ENCODE measurements at places on chromosomes 5 and 9.

DNA sequence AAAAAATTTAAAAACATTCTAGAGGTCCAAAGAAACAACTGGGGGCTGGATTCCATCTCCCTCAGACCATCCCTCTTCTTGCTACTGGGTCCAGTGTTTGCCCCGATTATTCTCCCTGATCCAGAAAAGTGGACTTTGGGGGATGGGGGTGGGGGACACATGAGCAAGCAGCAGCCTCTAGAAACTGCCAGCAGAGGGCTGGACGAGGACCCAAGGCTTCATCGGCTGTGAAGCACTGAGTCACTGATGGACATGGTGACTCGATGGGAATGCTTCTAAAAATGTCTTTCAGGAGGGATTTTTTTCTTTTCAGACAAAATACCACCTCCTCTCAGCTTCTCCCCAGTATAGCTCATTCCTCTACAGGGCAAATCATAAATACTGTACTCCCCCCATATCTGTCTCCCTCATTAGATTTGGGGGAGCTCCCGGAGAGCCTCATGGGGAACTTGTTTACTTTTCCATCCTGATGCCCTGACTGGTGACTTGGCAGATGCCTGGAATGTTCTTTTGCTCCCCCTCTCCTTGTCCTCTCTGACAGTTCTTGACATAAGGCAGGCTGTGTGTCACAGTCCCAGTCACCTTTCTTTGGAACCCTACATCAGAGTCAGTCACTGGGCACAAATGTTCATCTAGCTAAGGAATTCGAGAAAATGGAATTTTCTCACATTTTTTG, 67.2 kb upstream of the STC2 start:
- DNase-seq, result no peak

GRCh38 chr9:25537808-25538207, 140.4 kb downstream of the TUSC1 start:
- DNase-seq, result no peak

DNA sequence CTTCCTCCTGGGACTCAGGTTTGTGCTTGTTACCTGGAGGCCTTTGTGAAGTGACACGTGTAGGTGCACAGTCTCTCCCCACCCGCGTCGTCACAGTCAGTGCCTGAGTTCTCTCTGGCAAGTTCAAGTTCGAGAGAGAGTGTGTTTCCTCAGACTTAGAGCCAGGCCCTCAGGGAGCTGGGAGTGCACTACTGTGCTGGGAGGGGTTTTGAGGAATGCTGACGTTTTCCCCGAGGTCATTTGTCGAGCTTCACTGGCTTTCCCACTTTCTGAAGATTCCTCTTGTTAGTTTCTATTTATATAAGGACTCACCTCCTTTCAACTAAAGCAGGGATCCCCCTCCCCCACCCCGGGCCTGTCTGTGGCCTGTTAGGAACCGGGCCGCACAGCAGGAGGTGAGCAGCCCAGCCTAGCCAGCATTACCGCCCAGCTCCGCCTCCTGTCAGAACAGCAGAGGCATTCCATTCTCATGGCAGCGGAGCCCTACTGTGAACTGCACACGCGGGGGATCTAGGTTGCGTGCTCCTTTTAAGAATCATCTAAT, 209.2 kb downstream of the DIRAS2 start:
- DNase-seq, result no peak

DNA sequence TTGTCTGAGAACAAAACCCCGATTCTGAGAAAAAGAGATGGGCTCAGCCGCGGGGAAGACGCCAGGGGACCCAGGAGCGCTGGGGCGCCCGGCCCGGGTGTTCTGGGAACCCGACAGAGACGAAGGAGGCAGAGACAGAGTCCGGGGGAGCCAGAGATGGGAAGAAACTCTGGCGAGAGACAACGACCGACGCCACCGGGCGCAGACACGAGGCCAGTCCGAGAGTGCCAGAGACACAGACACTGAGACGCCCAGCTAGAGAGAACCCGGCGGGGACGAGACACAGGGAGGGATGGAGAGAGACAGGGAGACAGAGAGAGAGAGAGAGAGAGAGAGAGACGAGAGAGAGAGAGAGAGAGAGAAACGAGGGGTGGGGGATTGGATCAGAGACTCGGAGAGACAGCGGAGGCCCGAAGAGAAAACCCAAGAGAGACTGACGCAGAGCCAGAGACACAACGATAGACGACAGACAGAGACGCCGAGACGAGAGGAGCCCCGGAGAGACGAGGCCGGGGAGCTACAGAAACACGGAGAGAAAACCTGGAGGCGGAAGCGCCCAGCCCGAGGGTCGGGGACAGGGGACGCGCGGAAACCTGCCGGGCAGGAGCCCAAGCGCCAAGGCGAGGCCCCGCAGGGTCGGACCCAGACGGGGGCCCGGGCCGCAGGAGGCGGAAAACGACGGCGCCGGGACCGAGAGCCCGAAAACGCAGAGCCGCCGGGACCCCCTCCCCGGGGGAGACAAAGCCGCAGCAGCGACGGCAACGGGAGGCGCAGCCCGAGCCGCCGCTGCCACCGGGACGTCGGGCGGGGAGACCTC, 3.3 kb downstream of the NR5A1 start:
- no peak for DNase-seq

DNA sequence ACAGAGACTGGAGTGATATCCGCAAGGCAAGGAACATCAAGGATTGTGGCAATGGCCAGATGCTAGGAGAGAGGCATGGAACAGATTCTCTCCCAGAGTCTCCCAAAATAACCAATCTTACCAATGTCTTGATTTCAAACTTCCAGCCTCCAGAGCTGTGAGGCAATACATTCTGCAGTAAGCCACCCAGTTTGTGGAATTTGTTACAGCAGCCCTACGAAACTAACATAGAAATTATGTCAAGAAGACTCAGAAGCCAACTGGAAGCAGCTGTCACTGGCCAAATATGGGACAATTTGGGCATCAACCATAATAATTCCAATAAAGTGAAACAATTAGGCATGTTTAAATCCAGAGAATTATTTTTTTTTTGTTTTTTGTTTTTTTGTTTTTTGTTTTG, 271.1 kb downstream of the NDUFS4 start:
- no peak for DNase-seq

DNA sequence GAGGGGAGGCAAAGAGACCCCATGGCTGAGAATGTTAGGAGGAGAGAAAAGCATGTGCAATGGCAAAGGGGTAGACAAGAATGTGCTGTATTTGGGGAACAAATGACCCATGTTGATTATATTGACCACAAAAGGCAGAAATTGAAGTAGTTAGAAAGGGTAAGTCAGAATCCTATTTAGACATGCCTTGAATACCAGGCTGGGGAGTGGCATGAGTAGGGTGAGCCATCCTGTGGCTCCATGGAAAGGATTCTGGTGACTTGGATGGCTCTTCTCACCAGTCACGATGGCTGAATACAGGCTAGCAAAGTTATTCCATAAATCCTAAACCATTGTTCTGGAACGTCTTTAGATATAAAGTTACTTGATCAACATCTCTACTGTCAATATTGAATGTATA, 73.4 kb upstream of the MEF2C start:
- no peak for DNase-seq

DNA sequence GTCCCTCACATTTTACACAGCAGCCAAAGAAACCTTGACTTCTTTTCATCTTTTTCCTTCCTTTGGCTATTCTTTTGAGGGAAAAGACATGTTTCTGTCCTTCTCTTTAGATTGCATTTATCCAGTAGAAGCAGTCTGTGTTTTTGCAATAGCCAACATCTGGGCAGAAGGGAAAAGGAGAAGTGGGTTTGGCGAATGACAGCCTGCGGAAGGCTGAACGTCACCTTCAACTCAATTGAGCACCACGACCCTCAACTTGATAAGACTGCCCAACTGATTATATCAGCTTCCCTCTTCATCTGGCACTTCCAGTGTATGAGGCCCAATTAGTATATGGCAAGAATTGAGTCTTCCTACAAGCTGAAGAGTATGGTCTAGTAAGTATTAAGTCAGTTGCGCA, 1997.6 kb upstream of the WWC1 start:
- DNase-seq, result no peak

- DNase-seq, result no peak
Measured at GRCh38 chr5:72815580-72816283, 729 bp upstream of the TNPO1 start.

DNA sequence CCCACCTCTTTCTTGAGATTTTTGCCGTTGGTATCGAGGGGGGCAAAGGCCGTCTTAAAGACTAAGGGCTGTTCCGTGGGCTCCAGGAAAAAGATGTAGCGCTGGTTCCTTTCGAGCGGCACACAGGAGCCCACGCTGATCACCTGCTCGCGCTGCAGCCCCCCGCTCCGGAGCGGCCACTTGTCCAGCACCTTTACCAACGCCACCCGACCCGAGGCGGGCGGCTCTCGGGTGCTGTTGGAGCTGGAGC, 781 bp downstream of the NRG2 start:
- no peak for DNase-seq

- DNase-seq, result no peak
Measured at GRCh38 chr9:104740621-104741020, 6.9 kb upstream of the NIPSNAP3A start.

- DNase-seq, result no peak
Measured at GRCh38 chr9:21904776-21905175, 89.4 kb downstream of the CDKN2A start.

- no peak for DNase-seq
Measured at GRCh38 chr9:570187-570586, 271.3 kb upstream of the DMRT1 start.

GRCh38 chr9:108386032-108386431, 469.8 kb downstream of the ACTL7B start:
- no peak for DNase-seq

- no peak for DNase-seq
Measured at GRCh38 chr5:14265570-14265969, 122.4 kb downstream of the TRIO start.

DNA sequence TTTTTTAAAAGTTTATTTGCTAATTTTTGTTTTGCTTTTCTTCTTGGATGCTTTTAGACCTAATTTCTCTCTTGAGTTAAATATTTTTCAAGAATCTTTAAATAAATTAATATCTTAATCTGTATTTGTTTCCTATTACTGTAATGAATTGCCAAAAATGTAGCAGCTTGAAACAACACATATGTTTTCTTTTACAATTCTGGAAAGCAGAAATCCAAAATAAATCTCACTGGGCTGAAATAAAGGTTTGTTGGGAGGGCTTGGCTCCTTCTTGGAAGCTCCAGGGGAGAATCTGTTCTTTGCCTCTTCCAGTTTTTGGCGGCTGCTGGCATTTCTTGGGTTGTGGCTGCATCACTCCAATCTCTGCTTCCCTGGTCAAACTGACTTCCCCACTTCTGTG, 658.1 kb upstream of the ARRDC3 start:
- DNase-seq, result no peak

- no peak for DNase-seq
Measured at GRCh38 chr9:36457836-36458429, 57.9 kb upstream of the RNF38 start.

- no peak for DNase-seq
Measured at GRCh38 chr5:66958201-66958979, 238.2 kb downstream of the CD180 start.

DNA sequence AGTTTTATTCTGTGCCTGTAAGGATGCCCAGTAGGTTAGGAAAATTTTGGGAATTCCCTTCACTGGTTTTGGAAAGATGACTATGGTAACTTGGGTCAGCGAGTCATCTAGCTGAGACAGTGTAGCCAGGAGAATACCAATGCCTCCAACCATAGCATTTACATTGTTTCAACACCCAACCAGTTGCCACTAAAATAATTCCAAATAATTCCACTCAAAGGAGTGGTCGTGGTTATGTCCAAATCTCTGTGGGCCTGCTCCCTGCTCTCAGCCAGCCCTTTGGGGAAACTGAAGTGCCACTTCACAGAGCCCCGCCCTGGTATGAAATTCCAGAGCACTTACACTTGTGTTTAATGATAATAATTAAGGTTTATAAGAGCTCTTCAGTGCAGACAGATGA, 310.5 kb downstream of the PLK2 start:
- no peak for DNase-seq

GRCh38 chr9:76651119-76651705, 113.0 kb upstream of the PCA3 start:
- no peak for DNase-seq

DNA sequence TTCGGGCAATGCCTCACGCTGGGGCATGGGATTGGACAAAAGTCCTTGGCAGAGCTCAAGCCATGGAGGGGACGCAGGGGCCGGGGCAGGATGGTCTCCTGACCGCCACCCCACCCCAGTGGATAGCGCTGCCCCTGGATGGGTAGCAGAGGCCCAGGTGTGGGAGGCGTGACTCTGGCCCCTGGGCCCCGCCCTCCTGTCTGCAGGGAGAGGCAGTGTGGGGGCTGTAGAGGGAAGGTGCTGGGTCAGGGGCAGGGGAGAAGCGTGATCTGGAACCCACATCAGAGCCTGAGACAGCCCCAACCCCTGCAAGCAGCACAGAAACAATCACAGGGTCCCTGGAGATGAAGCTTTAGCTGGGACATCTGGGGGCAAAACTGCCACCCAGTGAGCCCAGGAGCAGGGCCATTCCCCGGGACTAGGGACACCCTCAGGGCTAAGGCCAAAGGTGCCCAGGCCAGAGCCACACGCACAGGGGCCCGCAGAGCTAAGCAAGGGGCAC, 36.2 kb downstream of the NACC2 start:
- DNase-seq, result no peak

DNA sequence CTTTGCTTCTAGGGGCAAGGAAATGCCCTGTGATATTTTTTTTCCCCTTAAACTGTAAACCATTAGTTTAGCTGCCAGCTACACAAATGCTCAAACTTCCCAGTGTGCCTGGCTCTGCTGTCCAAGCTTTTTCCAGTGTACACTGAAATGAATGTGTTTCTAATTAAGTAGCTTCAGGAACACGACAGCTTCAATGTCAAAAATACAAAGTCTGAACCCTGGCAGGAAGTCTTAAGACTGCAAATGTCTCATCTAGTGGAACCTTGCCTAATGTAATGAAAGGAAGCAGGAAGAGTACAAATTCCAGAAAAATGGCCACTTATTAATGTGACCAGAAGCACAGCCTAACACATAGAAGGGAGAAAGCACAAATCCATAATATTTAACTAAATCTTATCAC, 255.2 kb downstream of the CRB2 start:
- no peak for DNase-seq

DNA sequence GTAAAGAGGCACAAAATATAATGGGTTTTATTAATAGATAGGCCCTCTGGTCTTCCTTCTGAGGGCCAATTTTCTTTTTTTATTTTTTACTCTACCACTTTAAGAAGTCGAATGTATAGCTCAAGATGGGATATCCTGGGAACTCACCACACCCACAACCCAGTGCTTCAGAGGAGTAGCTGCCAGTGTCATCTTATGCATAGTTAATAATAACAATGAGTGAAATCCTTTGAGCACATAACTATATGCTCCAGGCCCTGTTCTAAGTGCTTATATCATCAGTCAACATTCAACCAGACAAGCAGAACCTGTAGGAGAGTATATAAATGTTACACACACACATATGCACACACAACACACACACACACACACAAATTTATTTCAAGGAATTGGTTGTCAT, 150.3 kb upstream of the ACTBL2 start:
- no peak for DNase-seq

GRCh38 chr9:112755016-112755427, 4.5 kb downstream of the SNX30 start:
- DNase-seq, result no peak

DNA sequence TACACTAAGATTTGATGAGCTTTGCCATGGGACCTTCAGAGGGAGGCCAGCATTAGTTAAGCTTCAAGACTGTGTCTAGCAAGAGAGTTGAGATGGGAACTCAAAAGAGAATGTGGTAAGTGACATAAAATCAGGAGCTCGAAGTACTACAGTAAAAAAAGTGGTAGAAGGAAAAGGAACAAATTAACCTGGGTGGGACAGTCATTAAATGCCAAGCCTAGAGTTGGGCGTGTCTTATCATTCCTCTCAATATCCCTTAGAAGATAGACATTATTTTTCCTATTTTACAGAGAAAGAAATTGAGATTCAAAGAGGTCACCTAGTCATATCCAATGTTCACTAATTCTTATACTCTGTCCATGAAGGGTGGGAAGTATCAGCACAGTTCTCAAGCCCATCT, 3.3 kb upstream of the TXN start:
- DNase-seq, result no peak

Data from SIG-M5 (cell line).